ENCODE measurements at places on chromosomes 11 and 22.
A peak's percentile ranks its signal among the peaks of the same experiment; 100 is the strongest.

DNA sequence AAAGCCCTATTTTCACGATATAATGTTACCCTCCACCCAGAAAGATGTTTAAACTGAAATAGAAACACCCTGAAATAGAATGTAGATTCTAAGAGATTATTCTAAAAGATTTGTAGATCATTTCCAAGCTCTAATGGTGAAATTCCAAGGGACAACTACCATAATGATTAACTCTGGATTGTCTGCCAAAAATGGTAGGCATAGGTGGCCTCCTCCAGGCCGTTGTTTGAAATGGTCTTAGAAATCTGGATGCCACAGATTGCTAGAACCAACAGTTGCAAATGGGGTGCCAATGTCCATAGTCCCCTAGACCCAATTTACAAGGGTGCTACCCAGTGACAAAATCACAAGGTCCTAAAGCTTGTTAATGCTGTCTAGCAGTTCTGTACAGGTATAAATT, 6.7 kb upstream of the SLC6A5 start:
- DNase-seq, result no peak

GRCh38 chr11:88284336-88285050, 53.0 kb downstream of the CTSC start:
- DNase-seq, result no peak

DNA sequence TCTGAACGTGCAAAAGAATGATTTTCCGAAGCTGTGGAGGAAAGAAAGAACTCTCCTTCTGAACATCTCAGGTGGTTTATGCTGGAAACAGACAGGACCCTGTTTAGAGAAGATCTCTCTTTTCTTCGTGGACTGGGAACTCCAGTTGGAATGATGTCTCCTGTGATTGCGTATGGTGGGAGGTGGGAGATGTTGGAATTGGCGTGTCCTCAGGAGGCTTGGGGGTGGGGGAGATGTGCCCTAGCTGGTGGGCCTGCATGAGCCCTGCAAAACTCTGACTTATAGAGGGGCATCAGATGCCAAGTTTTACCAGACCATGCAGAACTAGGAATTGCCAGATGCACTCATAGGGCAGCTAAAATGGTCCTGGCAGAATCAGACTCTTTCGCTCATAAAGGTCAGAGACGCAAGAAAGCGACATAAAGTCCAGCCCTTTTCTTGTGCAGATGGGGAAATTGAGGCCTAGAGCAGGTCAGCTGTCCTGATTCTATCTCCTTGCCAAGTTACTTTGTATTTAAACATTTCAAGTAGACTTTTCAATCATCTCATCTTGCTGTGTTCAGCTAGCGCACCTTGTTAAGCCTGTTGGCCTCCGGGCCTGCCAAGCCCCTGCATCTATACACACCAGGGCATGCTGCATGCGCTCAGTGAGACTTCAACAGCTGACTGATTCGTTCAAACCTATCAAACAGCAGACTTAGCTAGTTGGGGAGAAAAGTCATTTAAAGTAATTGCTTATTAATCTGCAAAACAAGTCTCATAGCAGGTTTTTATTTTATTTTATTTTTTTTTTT, 34.2 kb upstream of the EHF start:
- no peak for DNase-seq

DNA sequence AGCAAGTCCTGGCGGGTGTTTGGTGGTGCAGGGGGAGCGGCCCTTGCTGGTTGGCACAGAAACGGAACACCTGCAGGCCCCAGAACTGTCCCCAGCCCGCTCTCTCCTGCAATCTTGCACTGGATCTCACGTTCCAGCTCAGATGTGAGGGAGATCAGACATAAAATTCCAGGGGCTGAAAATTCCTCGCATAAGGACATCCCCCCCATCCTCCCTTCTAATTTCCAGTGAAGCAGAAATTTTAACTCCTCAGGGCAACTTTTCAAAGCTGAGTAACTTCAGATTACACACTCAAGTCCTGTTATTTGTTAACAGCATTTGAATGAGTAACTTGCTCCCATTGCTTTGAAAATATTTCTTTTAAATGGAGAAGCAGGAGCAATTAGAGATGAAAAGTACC, 40.3 kb upstream of the RASSF10 start:
- DNase-seq, result no peak

DNA sequence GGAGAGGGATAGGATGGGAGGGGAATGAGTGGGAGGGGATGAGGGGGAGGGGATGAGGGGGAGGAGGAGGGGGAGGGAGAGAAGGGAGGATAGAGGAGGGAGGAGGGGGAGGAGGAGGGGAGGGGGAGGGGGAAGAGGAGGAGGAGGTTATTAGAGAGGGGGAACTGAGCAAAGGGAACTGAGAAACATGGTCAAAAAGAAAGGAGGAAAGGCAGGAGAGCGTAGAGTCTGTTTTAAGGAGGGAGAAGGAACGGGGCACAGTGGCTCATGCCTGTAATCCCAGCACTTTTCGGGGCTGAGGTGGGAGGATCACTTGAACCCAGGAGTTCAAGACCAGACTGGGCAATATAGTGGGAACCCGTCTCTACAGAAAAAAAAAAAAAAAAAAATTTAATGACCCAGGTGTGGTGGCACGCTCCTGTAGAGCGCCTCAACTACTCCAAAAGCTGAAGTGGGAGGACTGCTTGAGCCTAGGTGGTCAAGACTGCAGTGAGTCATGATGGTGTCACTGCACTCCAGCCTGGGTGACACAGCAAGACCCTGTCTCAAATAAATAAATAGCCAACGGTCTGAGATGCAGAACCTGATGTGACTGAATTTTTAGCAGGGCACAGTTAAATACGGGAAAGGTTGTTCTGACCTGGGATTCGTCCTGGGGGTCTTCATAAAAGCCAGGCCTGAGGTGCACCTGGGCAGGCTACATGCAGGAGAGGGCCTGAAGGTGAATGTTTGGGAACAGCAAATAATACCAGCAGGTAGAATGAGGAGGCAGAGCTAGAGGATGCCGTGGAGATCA, 4.0 kb downstream of the B3GNT6 start:
- DNase-seq, result no peak

- DNase-seq, result no peak
Measured at GRCh38 chr22:34004058-34004457, 83.8 kb upstream of the LARGE1 start.

DNA sequence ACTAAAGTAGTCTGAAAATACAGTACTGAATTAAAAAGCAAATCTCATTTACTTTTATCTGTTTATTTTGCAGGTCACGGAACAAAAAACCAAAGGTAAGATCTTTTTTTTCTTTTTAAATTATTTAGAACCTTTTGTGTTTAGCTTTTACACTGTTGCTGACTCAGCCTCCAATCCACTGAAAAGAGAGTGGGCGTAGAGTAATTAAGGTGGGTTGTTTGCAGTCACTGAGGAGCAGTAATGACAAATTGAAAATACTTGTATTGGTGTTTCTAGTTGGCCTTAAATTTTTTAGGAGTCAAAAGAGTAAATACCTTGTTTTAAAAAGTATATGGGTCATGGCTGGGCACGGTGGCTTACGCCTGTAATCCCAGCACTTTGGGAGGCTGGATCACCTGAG, 73.4 kb downstream of the TNRC6B start:
- DNase-seq, result no peak

GRCh38 chr11:115224551-115224950, 279.7 kb downstream of the CADM1 start:
- DNase-seq, result no peak

DNA sequence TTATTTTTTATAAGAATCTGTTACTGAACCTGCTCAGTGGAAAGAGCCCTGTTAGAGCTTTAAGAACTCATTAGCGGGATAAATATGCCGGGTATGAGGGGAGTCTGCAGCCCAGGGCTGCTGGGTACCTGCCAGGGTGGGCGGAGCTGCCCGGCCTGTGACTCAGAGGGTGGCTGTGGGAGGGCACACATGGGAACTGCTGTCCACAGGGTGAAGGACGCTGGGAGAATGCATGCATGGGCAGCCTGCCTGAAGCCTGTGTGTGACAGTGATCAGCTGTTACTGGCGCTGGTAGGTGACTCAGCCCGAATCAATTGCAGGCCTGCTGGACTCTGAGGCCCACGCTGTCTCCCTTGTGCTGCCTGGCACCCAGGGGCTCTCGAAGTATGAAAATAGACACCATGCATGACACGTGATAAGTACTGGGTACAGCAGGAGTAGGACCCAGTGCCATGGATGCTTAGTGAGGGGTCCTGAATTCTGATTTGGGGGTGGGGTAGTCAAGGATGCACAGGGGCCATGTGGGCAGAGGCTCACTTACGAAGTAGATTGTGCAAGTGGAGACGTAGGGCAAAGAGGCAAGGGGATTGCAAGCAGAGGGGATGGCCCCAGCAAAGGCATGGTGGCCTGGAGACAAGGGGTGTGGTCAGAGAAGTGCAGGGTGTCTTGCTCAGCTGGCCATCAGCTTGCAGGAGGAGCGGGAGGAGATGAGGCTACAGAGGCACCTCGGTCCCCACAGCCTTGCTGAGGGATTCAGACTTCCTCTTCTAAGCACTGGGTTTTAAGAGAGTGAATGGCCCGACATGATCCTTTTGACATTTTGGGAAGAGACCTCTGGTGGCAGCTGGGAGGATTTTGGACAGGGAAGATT, 36.5 kb downstream of the GRIK4 start:
- DNase-seq, result no peak

- DNase-seq, result no peak
Measured at GRCh38 chr11:10742460-10743208, 8.4 kb upstream of the CTR9 start.

- DNase-seq, result no peak
Measured at GRCh38 chr11:122304973-122305372, 189.0 kb upstream of the BLID start.

DNA sequence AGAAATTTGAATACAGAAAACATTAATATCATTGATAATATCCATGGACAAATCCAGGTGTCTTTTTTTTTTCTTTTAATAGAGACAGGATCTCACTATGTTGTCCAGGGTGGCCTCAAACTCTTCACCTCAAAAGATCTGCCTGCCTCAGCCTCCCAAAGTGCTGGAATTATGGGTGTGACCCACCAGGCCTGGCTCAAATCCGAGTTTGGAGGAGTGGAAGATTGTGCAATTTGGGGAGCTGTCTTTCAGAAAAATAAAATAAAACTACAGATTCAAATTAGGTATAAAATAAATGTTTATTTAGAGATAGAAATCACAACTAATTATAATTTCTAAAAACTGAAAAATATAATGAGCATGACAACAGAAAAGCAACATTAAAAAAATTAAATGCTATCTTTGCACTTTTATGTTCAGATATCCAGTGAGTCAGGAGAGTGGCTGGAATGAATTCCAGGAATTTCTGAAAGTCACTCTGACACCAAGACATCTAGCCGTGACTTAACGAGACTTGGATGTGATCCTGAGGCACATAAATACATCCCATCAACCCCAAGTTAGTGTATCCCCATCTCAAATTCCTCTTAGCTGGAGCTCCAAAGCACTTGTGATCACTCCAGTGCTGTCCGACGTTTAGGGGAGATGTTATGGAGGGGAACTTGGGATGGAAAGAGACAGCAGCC, 128.6 kb upstream of the THY1 start:
- DNase-seq, result no peak

DNA sequence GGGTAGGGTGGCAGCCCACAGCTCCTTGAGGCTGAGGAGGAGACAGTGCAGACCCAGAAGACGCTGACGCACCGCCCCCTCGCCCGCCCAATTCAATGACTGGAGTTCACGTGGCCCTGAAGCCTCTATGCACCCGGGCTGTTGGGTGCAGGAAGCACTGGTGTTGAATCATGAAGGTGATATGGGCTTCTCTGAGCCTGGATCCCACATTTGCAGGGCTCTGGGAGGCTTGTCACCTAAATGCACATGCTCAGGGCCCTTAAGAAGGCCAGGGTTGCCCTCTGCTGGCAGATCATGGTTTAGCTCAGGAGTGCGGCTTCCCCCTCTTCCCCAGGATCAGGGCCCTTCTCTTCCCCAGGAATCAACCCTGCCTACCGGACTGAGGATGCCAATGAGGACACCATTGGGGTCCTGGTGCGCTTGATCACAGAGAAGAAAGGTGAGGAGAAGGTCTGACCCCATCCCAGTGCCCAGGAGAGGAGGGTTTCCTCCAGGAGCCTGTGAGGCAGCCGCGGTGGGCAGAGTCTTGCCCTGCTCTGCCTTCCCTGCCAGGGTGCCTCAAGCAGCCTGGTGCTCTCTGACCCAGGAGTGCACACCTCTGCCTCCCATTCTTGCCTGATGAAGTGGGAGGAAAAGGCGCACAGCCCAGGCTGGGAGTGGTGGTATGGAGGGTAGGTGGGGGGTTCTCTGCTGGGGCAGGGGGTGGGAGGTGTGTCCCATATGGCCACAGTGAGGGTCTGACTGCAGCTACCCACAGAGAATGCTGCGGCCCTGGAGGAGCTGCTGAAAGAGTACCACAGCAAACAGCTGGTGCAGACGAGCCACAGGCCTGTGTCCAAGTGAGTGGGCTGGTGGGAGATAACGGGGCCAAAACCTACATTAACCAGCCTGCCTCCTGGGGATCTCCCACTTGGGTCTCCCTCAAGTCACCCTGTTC, 17.5 kb downstream of the RELT start:
- DNase-seq, result peak; percentile 66

- DNase-seq, result no peak
Measured at GRCh38 chr11:71182791-71183677, 69.3 kb downstream of the SHANK2 start.

DNA sequence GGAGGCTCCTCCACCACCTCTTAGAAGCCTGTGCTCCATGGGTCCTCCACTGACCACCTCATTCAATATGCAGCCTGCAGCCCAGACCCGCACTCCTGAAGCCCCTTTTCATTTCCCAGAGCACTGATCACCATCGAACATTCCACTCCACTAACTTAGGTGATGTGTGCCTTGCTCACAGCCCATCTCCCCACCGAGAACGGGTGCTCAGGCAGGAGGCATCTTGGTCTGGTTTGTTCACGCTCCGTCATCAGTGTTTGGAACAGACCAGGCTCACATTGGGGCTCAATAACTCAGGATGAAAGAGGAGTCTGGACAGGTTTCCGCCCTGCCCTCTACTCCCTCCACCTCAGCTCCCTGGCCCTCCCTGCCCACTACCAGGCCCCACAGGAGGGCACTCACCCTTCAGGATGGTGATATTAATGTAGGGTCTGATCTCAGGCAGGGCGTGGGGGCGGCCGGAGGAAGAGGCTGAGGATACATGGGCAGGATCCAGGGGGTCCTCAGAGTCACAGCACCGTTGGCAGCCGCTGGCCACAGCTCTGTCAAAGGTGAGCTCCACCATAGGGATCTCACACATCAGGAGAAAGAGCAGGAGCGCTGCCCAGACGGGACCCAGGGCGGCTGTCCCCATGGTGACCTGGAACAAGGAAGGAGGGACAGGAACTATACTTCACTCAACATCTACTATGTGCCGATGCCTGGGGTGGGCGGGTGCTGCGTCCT, 3.1 kb downstream of the C1QTNF6 start:
- no peak for DNase-seq

DNA sequence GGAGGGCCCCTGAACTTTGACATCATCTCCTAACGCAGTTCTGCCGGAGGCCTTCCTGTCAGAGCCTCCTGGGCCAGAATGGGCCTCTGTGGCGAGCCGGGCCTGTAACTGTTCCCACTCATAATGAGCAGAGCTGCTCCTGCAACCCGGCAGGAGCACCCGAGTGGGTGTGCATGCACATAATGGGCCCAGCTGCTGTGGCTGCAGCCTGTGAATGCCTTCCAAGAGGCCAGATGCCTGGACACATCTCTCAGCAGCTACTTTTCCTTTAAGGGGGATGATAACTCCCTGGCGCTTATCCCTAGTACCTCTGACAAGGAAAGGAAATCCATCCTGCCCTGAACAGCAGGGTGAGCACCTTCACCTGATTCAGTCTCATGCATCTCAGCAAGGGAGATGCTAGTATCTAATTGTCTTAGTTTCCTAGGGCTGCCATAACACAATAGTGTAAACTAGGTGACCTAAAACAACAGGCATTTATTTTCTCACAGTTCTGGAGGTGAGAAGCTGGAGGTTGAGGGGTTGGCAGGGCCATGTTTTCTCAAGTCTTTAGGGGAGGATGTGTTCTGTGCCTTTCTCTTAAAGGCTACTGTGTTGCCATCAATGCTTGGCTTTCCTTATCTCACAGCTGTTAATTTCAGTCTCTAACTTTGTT, 120.5 kb downstream of the TEAD1 start:
- DNase-seq, result no peak

Measured in activated CD8-positive, alpha-beta memory T cell treated with anti-CD3 and anti-CD28 coated beads, Interleukin-2, amount 50 U/mL, for 4 hours (primary cell).